ENCODE measurements at places on chromosomes 5 and 9. TPM values are rescaled to one million over a fixed set of nuclear protein-coding genes. Genes with fewer than 3 reads are reported as not detected.

ARL14EPL gene
- 0.19 TPM for total RNA-seq

ENTREP1 gene
- 0.71 TPM for total RNA-seq

SGCD gene
- 4.5 TPM for total RNA-seq

C9orf50 gene
- total RNA-seq = not detected

FBP2 gene
- total RNA-seq = not detected

SPINK7 gene
- total RNA-seq = not detected

F2RL2 gene
- total RNA-seq = 5.5 TPM

SNCAIP gene
- not detected for total RNA-seq

LCN15 gene
- total RNA-seq = not detected

REEP2 gene
- total RNA-seq = 5.3 TPM

PCDHB12 gene
- not detected for total RNA-seq

C5orf15 gene
- total RNA-seq = 55.0 TPM

INSL6 gene
- not detected for total RNA-seq

EPB41L4B gene
- 11.1 TPM for total RNA-seq

IRGM gene
- 0.37 TPM for total RNA-seq

GABRP gene
- not detected for total RNA-seq

RASEF gene
- 9.6 TPM for total RNA-seq

PCDHB3 gene
- not detected for total RNA-seq

ACER2 gene
- total RNA-seq = 1.8 TPM

IFNA5 gene
- total RNA-seq = not detected

OBP2B gene
- not detected for total RNA-seq

HAVCR2 gene
- total RNA-seq = 0.87 TPM

ZNF484 gene
- total RNA-seq = 2.0 TPM

DHX29 gene
- 25.6 TPM for total RNA-seq

MEGF10 gene
- not detected for total RNA-seq

CCDC187 gene
- 0.03 TPM for total RNA-seq

SETX gene
- total RNA-seq = 21.5 TPM

NR5A1 gene
- total RNA-seq = not detected

G3BP1 gene
- total RNA-seq = 156 TPM

RLN1 gene
- not detected for total RNA-seq

TEX10 gene
- 28.9 TPM for total RNA-seq

CLPTM1L gene
- total RNA-seq = 159 TPM

GBGT1 gene
- 2.7 TPM for total RNA-seq

CDH18 gene
- total RNA-seq = not detected

IFNA13 gene
- total RNA-seq = not detected

IFNK gene
- total RNA-seq = not detected

DIPK1B gene
- 11.1 TPM for total RNA-seq

SLC4A9 gene
- total RNA-seq = not detected

FST gene
- 11.0 TPM for total RNA-seq

GGTA1 gene
- total RNA-seq = 0.06 TPM

PCDHB2 gene
- 3.4 TPM for total RNA-seq

FOXD4L3 gene
- total RNA-seq = 0.08 TPM

YIPF5 gene
- total RNA-seq = 89.5 TPM

SPDL1 gene
- total RNA-seq = 102 TPM

EIF4EBP3 gene
- total RNA-seq = 3.6 TPM

CTSV gene
- total RNA-seq = 13.6 TPM

PCDHGA5 gene
- 0.18 TPM for total RNA-seq

TAF11L10 gene
- not detected for total RNA-seq

BTNL3 gene
- not detected for total RNA-seq

ENHO gene
- 1.9 TPM for total RNA-seq

CD14 gene
- total RNA-seq = 3.8 TPM

ALDOB gene
- total RNA-seq = not detected

ANKRD55 gene
- not detected for total RNA-seq

SAXO1 gene
- not detected for total RNA-seq

C5orf52 gene
- total RNA-seq = not detected

IL3 gene
- total RNA-seq = not detected

FGF10 gene
- not detected for total RNA-seq

OCLN gene
- 11.7 TPM for total RNA-seq

CDHR2 gene
- total RNA-seq = 0.02 TPM

All from A549 treated with RU486 at 1 μM for 4 hours (cell line).